Stimulated activated CD8-positive, alpha-beta memory T cell treated with anti-CD3 and anti-CD28 coated beads, Interleukin-2, amount 100 ng/mL, for 48 hours (primary cell): ENCODE measurements at places on chromosomes 3 and 15.

- DNase-seq, result no peak
Measured at GRCh38 chr3:2920103-2920502, 190.1 kb downstream of the IL5RA start.

DNA sequence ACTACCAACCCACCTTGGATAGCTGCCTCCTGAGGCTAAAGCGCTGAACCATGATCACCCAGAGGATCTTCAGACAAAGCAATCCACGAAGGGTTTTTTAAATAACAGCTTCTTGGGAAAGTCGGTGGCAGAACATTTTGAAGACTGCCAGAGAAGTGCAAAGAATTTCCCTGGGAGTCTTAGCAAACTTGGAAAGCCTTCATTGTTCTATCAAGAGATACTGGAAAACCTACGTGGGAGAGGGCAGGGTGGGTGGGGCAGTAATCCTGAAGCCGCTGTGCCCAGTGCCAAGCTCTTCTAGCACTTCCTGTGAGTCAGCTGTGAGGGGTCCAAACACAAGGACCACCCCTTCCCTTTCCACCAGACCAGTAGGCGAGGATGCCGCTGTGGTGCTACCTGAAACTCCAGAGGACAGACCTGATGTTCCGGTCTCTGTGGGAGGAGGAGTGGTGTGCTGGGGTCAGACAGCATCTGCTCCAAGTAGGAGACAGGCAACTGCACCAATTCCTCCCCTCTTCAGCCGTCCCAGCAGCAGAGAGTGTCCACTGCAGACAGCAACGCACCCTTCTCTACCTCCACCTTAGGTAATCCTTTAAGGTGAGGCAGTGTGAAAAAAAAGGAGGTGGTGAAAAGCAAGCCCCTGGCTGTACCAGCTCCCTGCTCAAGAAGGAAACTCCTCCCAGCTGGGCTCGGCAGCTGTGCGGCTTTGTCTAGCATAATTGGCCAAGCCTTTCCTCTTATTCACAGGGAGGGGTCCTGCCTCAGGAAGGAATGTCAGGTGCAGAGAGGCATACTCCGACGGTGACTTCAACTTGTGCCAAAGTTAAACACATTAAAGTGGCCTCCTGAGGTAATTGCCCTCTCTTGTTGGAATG lies 99.0 kb downstream of the TMCC1 start:
- DNase-seq, result no peak

- no peak for DNase-seq
Measured at GRCh38 chr3:26825454-26825853, 202.9 kb downstream of the LRRC3B start.

DNA sequence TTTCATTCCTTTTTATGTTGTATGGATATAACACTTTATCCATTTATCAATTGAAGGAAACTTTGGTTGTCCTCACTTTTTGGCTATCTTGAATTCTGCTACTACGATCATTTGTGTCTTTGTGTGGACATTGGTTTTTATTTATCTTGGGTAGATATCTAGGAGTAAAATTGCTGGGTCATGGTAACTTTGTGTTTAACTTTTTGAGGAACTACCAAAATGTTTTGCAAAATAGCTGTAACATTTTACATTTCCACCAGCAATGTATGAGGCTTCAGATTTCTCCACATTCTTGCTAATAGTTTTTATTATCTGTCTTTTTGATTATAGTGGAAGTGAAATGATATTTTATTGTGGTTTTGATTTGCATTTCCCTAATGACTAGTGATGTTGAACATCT lies 55.6 kb downstream of the TLNRD1 start:
- no peak for DNase-seq

DNA sequence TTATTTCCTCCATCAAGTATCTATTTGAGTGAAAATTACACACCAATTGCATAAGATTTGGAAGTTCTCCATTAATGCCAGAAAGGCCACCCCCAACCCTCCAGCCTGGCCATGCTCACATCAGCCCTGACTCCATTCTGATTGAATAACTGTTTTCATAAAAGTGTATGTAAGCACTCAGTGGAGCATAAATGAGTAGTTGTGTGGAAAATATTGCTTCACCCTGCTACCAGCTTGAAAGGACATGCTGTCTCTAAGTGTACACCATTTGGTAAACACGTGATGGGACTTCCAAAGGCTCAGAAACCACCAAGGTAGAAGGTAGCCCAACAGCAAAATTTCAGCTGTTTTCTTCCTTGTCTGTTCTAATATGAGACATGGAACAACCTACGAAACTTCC lies 393.8 kb downstream of the ZNF385D start:
- DNase-seq, result no peak

DNA sequence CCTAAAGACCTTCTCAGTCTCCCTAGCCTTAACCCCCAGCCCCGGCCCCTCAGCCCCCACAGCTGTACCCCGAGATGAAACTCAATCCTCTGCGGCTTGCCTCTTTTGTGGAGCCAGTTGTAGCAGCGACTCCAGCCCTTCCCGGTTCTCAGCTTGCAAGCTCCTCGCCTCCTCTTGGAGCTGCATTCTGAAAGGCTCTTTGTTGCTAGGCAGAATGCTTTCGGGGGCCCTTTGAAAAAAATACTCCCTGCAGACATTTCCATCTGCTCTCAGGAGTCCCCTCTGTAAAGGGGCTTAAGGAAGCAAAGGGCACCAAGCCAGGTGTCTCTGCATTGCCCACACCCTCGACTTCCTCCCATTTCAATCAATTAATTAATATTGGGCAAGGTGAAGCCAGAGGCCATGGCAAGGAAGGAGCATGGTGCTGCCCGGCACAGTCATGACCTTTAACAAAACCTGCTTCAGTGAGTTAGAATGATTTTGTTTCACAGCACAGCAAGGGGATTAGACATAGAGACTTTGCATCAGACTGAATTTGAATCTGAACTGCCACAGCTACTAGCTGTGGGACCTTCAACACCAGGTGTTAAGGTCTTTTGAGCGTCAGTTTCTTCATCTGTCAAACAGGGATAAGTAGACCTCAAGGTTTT lies 65.5 kb downstream of the SRGAP3 start:
- DNase-seq, result no peak

- no peak for DNase-seq
Measured at GRCh38 chr15:97189162-97189780, 771.2 kb upstream of the ARRDC4 start.

- DNase-seq, result no peak
Measured at GRCh38 chr15:70566047-70566835, 197.1 kb downstream of the UACA start.

DNA sequence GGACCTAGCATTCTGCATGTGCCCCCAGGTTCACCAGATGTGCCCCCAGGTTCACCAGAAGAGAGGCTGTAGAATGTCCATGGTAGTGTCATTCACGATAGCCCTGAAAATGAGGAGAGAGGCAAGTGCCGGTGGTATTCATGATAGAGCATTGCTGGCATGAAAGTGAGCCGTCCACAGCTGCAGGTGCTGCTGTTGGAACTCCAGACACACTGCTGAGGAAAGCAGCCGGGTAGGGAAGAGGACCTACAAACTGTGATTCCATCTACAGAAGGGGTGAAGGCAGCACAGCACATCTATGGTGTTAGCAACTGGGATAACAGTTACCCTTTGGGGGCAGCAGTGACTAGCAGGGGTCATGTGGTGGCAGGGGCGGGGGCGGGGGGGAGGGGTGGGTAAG lies 125.0 kb upstream of the PLXNA1 start:
- DNase-seq, result no peak

DNA sequence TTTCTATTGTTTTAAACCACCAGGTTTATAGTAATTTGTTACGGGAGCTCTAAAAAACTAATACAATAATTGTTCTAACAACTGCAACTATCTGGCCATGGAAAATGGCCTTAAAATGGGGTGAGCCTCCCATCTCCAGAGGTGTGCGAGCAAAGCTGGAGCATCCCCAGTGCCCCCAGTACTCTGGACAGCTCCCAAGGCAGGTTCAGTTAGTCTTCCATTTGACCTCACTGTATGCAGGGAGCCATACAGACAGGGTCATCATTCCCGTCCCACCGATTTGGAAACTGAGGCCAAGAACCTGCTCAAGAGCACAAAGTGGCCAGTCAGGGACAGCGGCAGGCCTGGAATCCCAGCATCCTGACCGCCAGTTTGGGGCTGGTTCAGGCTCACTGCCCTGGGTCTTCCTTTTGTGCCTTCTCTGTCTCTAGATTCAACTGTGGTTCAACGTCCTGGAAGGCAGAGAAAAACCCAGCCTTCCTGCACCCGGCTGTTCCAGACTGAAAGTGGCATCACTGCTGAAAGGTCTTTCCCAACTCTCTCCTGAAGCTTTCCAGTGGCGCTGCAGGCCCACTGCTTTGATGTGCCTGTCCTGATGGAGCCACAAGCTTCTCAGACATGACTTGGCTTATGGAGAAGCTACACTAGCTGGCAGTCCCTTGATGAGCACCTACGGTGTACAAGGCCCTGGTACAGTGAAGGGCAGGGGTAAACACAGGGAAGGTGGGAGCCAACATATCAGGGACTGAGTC lies 76.6 kb upstream of the LINGO1 start:
- no peak for DNase-seq

DNA sequence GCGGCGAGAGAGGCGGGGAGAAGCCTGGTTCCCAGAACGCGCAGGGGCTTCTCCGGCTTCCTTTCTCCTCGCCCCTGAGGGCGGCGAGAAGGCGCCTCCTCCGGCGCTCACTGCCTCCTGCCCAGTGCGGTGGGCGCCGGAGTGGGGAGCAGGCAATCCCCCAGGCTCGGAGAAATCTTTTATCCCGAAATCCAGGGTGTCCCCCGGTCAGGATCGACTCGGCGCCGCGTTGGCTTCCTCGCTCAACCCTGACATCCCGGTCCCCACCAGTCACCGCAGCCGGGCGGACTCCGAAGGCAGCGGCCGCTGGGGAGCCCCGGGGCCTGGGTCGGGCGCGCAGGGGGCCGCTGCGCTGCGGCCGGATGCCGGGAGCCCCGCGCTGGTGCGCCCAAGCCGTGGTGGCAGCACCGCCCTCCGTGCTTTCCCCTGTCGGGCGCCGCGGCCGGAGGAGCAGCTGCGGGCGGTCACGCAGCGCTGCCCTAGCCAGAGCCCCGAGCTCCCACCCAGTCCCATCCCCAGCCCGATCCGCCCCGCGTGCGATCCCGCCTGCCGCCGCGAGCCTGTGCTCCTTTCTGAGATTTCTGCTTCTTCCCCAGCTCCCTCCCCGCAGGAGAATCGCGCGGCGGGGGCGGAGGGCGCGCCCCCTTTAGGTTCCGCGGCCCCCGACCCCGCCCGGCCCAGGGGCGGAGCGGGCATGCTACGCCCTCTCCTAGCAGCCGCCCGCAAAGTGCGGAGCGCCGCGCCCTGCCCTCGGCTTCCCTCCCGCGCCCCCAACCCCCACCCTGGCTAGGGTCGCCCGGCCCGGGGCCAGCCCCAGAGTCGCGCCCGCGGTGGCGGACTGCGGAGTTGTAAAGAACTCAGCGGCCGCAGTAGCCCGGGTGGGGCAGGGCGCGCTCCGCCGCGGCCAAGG lies 683 bp upstream of the CACNA2D3 start:
- DNase-seq, result no peak

DNA sequence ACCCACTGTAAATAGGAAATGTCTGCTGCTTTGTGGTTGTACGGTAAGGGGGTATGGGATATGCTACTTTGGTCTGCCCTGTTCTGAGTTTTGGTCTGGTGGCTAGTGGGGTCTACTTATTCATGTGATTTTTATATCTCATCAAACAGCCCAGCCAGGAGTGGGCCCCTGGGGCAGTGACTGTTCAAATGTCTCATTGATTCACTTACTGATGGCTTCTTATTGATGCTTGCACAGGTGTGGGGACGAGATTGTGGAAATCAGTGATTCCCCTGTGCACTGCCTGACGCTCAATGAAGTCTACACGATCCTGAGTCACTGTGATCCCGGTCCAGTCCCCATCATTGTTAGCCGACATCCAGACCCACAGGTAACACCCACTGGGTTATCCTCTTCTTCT lies 38.5 kb downstream of the STARD5 start:
- DNase-seq, result no peak

- DNase-seq, result no peak
Measured at GRCh38 chr3:182165234-182165633, 453.5 kb downstream of the SOX2 start.

GRCh38 chr3:171935261-171936123 lies 92.3 kb downstream of the TMEM212 start:
- no peak for DNase-seq

DNA sequence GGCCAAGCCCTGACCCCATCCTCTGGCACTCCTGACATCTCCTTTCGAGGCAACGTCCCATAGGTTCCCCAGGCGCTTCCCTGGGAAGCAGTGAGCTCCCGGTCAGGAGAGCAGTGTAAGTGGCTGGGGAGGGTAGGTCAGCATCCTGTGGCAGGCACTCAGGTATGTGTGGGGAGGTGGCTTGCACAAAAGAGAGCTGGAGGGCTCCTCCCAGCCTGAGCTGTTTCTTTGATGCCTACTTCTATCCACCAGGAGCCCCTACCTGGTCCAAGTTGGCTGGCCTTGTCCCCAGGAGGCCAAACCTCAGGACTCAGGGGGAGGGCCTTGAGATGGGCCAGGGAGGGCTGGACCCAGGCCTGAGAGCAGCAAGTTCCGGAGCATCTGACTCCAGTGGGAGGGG lies 31.7 kb upstream of the LINGO1 start:
- DNase-seq, result no peak

DNA sequence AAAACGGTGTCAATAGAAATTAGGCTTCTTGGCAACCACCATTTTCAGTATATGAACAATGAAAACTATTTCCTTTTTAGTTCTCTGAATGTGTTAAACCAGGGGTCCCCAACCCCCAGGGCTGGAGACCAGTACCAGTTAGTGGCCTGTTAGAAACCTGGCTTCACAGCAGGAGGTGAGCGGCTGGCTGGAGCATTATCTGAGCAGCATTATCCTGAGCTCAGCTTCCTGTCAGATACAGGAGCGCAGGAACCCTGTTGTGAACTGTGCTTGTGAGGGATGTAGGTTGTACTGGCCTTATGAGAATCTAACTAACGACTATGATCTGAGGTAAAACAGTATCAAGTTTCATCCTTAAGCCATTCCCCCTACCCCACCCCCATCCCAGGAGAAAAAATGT lies 328.7 kb downstream of the ZBBX start:
- no peak for DNase-seq

- no peak for DNase-seq
Measured at GRCh38 chr15:50381438-50381837, 26.4 kb upstream of the GABPB1 start.

- no peak for DNase-seq
Measured at GRCh38 chr3:2802429-2802828, 307.7 kb downstream of the IL5RA start.

GRCh38 chr3:126461450-126462070 lies 14.1 kb downstream of the ZXDC start:
- DNase-seq, result no peak

GRCh38 chr3:69488026-69488425 lies 102.1 kb upstream of the FRMD4B start:
- no peak for DNase-seq

GRCh38 chr15:41630616-41631217 lies 29.5 kb upstream of the MGA start:
- no peak for DNase-seq

- no peak for DNase-seq
Measured at GRCh38 chr3:34001022-34001421, 202.6 kb downstream of the PDCD6IP start.

GRCh38 chr3:39408493-39409372 lies 2.2 kb downstream of the RPSA start:
- DNase-seq, result no peak

DNA sequence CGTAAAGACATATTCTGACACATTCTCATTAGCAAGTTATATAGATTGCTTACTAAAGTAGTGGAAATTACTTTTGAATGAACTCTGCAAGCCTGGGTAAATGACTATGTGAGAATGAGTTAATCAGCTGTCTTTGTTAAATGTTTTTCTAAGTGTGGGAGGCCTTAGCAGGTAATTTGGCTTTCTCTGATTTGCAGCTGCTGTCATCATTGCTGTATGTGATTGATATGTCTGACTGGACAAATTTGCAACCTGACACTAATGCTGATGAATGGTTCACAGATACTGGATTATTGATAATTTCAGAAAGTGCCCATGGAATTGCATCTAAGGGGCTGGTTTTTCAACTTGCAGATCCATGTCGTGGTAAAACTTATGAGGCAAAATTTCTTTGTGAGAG lies 372.2 kb upstream of the SGO1 start:
- DNase-seq, result no peak
